Neural crest cell (in vitro differentiated cells): ENCODE measurements at places on chromosomes 5 and 9. TPM values are rescaled to one million over a fixed set of nuclear protein-coding genes. Genes with fewer than 3 reads are reported as not detected.

UNC5A gene
- 0.32 and 0.70 TPM in 2 replicates for total RNA-seq

BRINP1 gene
- total RNA-seq: 0.86 and 0.96 TPM in 2 replicates

SPAAR gene
- total RNA-seq: not detected in 2 replicates

ARL15 gene
- total RNA-seq: 18.4 and 20.6 TPM in 2 replicates

CEL gene
- total RNA-seq: 3.5 and 3.6 TPM in 2 replicates

MACIR gene
- total RNA-seq: 25.7 and 27.2 TPM in 2 replicates

DNAI1 gene
- total RNA-seq: 1.5 and 1.9 TPM in 2 replicates

SPINK13 gene
- not detected in 2 replicates for total RNA-seq

PSD2 gene
- total RNA-seq: 0.66 and 0.68 TPM in 2 replicates

IL9 gene
- total RNA-seq: not detected in 2 replicates

NPR3 gene
- total RNA-seq: 6.8 and 8.5 TPM in 2 replicates

FYB1 gene
- not detected in 2 replicates for total RNA-seq

SLCO6A1 gene
- total RNA-seq: 3.9 and 4.4 TPM in 2 replicates

ADRA1B gene
- 0.19 and 0.32 TPM in 2 replicates for total RNA-seq

GARNL3 gene
- total RNA-seq: 10.3 and 10.5 TPM in 2 replicates

AMBP gene
- 0.40 TPM in 1 of 2 replicates, not detected in the other for total RNA-seq

CD274 gene
- total RNA-seq: not detected in 2 replicates

RPS14 gene
- total RNA-seq: 2,170 and 2,213 TPM in 2 replicates

F2RL2 gene
- not detected in 2 replicates for total RNA-seq

PCA3 gene
- not detected in 2 replicates for total RNA-seq

MELK gene
- 59.2 and 60.4 TPM in 2 replicates for total RNA-seq

DND1 gene
- total RNA-seq: 4.2 and 4.6 TPM in 2 replicates

XPA gene
- total RNA-seq: 14.1 and 15.6 TPM in 2 replicates

PRLR gene
- total RNA-seq: 0.58 and 0.64 TPM in 2 replicates

CCL27 gene
- 0.86 TPM in 1 of 2 replicates, not detected in the other for total RNA-seq

EXOSC2 gene
- 98.8 and 103 TPM in 2 replicates for total RNA-seq

ZBTB26 gene
- 13.2 and 13.5 TPM in 2 replicates for total RNA-seq

ISL1 gene
- total RNA-seq: 9.4 and 9.8 TPM in 2 replicates

ALDH1B1 gene
- total RNA-seq: 32.9 and 37.3 TPM in 2 replicates
